ENCODE measurements at places on chromosomes 7 and 10. TPM values are rescaled to one million over a fixed set of nuclear protein-coding genes. Genes with fewer than 3 reads are reported as not detected.

The MOGAT3 gene
- not detected for polyA plus RNA-seq

The TRIM50 gene
- polyA plus RNA-seq: not detected

The CPEB3 gene
- 0.12 TPM for polyA plus RNA-seq

The FAM185A gene
- 2.7 TPM for polyA plus RNA-seq

The FAM25G gene
- 0.36 TPM for polyA plus RNA-seq

- DNase-seq: no peak
These were observed 67.1 kb downstream of the WDFY4 start for GRCh38 chr10:48751730-48752129.

DNA sequence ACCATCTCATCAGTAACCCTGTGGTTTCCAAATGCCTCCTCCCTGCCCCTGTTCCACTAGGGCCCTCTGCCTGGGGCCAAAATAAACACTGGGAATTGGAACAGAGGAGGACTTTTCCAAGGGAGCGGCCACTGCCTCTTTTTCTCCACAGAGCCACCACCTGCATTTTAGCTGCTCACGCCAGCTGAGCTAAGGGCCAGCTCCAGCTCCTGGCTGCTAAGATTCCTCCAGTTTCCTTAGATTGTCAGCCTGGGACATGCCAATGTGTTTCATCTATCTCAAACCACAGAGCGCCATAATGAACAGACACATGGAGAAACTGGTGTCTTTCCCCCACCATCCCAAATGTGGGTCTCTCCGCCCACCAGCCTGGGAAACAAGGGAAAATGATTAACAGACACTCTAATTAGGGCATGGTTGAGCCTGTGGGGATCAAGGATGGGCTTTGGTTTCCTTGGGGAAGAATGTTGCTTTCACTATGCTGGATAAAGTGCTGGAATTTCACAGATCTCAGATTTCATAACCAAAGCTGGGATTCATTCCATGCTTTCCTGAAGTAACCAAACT, 52.2 kb downstream of the ASB13 start:
- no peak for DNase-seq

GRCh38 chr7:330511-331230, 40.7 kb downstream of the FOXL3 start:
- DNase-seq: no peak

DNA sequence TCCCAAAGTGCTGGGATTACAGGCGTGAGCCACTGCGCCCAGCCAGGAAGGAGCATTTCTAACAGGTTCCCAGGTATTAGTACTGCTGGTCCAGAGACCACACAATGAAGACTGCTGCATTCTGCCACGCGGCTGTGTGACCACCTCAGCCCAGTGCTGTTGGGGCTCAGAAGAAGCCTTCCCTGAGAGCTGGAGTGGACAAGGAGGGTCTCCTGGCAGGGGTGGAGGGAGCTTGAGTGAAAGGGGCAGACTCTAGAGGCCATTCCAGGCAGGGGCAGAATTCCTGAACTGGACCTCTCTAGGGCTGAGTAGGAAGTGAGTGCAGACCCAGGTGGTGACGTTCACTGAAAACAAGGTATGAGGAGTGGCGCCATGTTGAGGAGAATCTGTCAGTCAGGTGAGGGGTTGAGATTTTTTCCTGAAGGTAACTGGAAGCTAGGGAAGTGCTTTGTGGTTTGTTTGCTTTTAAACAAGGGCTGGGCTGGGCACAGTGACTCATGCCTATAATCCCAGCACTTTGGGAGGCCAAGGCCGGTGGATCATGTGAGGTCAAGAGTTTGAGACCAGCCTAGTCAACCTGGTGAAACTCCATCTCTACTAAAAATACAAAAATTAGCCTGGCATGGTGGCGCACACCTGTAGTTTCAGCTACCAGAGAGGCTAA, 67.6 kb downstream of the TACC2 start:
- peak; percentile 58 for DNase-seq

DNA sequence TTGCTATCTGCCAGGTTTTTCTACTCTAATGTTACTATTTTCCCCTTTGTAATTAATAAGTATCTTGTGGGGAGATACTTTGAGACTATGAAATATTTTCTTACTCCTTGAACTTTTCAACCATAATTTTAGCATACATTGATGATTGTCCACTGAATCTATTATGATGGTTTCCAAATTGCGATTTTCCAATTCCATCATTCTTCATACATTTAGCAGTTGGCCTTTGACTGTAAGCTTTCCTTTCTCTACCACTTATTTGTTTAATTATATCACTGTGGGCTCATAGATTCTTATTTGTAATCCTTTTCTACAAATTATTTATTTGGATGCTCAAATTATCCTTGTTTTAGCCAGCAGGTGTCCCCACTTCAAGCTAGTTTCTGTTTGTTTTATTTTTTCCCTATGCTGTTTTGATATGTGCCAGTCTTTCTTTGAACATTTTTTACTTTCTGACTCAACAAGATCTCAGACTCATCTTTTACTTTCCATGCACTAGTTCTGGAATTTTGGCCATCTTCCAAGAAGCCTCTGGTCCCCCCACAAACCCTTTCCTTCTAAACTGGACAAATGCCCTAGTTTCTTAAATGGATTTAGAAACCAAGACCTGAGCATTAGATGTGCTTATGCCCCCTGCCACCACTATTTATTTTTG, 11.4 kb upstream of the MRPS16 start:
- peak; percentile 63 for DNase-seq

GRCh38 chr7:106075937-106076336, 36.2 kb downstream of the SYPL1 start:
- no peak for DNase-seq

- DNase-seq: no peak
These were observed 28.0 kb downstream of the VPS41 start for GRCh38 chr7:38881015-38881414.

GRCh38 chr7:47852330-47853245, 95.7 kb downstream of the PKD1L1 start:
- no peak for DNase-seq

- no peak for DNase-seq
These were observed 986 bp upstream of the PPP2R2D start for GRCh38 chr10:131899695-131900349.

GRCh38 chr10:7537126-7537525, 126.3 kb upstream of the SFMBT2 start:
- DNase-seq: no peak

DNA sequence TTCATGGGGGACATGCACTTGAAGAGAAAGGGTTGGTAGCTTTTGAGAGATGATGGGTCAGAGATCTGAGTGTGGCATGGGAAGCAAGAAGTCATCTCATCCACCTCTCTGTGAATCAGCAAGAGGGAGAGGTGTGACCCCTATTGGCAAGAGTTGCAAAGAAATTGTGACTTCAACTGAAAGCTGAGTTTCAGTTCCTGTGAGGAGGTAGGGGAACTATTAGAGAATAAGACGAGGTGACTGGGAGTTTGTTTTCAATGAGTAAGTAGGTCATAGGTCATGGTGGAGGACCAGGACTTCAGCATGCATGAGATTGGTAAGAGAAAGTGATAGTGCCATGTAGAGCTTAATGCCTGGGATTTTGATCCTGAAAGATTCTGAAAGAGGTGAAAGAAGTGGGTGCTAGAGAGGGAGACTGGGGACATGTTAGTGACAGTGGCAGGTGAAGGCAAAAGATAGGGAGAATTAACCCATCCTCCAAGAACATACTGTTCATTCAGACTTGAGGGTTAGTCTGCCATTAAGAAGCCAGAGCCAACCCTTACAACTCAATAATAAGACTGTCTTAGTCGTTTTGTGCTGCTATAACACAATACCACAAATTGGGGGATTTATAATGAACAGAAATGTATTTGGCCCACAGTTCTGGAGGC, 75.5 kb upstream of the CAPZA2 start:
- no peak for DNase-seq

- no peak for DNase-seq
These were observed 69.5 kb upstream of the PPIF start for GRCh38 chr10:79277579-79278269.

- DNase-seq: no peak
These were observed 171.2 kb downstream of the ZNF365 start for GRCh38 chr10:62545160-62546066.

GRCh38 chr10:50540069-50540825, 83.5 kb downstream of the SGMS1 start:
- no peak for DNase-seq

- DNase-seq: peak; percentile 51
These were observed 67.6 kb upstream of the DDC start for GRCh38 chr7:50632561-50633413.

Measured in foreskin keratinocyte (primary cell).